EH (cell line): ENCODE measurements at places on chromosomes 4 and X.

DNA sequence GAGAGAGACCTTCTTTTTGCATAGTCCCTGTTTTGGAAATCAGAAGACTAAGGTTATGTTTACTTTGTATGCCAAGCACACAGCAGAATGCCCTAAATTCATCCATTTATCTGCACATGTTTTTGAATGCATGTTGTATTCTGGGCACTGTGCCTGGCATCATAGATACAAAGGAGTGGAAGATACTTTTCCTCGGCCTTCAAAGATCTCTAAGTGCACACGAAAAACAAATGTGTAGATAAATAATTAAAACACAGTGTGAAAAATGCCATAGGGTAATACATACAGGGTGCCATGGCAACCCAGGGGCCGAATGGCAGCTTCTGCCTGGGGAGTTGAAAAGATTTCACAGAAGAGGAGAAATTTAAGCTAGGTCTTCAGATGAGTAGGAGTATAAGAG, 390.6 kb upstream of the ATOH1 start:
- no peak for DNase-seq

DNA sequence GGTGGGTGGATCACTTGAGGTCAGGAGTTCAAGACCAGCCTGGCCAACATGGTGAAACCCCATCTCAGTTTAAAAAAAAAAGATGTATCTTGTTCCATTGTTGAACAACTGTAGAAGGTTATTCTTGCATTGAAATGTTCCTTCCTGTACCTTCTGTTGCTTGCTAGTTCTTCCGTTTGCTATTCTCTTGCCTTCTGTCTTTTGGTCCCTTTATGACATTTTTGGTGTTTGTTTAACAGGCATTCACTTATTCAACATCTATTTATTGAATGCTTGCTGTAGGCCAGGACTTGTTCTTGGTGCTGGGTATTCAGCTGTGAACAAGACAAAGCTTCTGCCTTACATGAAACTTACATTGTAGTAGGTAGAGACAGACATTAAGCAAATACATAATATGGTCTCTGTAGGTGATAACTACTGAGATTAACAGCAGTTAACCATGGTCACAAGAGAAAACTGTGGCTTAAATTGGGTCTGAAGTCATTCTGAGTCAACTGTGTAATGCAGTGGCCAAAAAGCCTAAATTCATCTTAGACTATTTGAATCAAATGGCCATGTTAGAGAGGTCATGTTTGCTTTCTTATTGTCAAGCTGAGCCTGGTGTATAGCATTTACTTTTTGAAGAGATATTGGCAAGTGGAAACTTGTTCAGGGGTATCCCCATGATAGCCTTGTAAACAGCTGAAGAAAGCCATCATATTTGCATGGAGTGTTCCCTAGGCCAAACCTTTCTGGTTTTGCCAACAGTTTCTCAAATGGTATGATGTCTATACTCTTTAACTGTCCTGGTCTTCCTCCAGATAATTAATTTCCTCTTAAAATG, 35.6 kb downstream of the GAB1 start:
- DNase-seq, result no peak

DNA sequence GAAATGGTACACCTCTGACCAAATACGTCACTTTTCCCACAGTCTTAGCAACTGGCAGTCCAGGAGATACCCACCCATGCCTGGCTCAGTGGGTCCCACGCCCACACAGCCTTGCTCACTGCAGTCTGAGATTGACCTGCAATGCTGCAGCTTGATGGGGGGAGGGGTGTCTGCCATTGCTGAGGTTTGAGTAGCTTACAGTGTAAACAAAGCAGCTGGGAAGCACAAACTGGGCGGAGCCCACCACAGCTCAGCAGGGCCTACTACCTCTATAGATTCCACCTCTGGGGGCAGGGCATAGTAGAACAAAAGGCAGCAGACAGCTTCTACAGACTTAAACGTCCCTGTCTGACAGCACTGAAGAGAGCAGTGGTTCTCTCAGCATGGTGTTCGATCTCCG, 52.7 kb downstream of the AMER1 start:
- no peak for DNase-seq

DNA sequence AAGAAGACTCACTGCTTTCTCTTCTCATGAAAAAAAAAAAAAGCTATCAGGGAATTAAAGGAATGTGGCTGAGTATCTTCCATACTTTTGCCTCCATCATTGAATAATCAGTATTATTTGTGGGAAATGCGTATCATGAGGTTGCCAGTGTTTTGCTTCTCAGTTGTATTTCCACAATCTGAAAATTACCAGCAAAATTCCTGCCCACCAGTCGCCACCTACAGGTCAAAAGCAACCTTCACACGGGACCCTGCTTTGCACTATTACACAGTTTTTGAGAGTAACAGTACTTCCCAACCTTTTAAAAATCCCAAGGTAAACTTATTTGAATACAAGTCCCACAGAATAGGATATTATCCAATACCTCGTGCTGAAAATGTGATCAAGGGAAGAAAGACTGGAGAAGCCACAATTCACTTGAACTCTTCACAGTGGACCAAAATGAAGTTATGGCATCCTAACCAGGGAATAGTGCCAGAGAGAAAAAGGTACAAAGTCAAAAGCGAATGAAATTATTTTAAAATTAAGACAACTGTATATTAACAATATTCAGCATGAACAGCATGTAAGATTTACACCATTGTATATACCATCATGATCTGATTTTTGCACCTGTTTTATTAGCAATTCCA, 30.4 kb downstream of the PGRMC1 start:
- DNase-seq, result peak; percentile 34

DNA sequence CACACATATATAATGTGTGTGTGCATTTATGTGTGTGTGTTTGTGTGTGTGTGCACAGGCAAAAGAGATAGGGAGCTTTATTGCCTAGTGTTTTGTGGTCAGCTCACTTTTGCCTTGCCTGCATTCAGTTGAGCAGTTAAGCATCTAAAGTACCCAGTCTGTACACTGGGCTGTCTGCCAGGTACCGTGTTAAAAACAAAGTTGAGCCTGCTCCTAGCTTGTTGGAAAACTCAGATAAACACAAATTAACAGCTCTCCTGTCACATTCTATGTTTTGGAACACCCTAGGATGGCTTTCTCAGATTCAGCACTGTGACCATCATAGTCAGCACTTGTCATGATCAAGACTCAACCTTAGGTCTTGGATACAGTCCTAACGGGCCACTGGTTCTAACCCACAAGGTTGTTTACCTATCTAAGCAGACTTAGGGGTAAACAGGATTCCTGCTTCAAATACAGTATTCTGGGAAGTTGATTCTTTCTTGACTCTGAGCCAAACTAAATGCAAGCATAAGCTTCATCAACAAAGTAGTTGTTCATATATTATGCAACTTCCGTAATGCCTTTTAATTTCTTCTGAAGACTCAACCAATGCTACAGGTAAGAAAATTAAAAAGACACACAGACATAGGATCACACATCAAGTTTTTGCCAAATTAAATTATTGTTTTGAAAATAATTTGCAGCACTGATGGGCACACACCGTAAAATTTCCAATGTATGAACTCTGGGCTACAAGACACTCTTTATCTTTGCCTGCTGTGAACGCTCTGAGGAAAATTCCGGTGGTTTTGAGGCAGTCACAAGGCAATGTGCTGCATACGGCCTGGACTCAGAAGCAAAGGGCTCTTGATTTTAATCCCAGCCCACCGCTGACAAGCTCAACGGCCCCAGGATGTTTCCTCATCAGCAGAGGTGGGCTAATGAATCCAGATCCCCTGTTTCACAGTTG, 11.3 kb upstream of the CD99 start:
- peak; percentile 40 for DNase-seq

DNA sequence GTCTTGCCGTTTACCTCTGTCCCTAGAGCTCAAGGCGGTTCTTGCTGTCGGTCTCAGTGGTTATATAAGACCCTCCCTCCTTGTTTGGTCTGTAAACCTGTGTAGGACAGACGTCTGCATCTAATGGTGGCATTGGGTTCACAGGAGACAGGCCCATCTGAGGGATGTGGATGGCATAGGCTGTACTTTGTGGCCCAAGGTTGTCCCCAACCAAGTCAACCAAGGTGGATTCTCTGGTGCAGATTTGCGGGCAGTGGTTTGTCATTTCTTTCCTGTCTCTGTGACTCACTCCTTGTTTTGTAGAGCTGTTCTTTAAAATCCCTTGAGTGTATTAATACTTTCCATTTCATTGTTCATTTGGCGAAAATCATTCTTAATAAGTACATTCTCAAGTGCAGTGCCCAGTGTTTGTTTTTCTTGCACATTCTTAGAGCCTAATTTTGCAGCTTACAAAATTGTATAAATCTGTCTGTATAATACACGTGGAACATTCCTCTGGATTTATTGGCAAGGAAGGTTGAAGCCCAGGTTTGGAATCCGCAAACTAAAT, 68.0 kb upstream of the TLR2 start:
- no peak for DNase-seq

DNA sequence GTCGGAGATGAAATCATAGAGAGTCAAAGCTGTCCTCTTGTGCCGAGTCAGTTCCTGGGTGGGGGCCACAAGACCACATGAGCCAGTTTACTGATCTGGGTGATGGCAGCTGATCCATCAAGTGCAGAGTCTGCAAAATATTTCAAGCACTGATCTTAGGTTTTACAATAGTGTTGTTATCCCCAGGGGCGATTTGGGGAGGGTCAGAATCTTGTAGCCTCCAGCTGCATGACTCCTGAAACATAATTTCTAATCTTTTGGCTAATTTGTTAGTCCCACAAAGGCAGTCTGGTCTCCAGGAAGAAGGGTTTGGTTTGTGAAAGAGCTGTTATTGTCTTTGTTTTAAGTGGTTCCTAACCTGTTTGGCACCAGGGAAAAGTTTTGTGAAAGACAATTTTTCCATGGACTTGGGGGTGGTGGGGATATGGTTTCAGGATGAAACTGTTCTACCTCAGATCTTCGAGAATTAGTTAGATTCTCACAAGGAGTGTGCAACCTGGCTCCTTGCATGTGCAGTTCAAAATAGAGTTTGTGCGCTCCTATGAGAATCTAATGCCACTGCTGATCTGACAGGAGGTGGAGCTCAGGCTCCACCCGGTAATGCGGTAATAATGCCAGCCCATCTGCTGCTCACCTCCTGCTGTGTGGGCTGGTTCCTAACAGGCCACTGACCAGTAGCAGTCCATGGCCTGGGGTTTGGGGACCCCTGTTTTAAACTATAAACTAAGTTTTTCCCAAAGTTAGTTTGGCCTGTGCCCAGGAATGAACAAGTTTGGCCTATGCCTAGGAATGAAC, 29.2 kb downstream of the METAP1 start:
- DNase-seq, result no peak

GRCh38 chrX:133415276-133416105, at the start of gene GPC4:
TSS of gene GPC4 (minus strand) at chrX:133415489. CDS start at chrX:133414965, 524 bp downstream.
- peak; percentile 0 for DNase-seq

DNA sequence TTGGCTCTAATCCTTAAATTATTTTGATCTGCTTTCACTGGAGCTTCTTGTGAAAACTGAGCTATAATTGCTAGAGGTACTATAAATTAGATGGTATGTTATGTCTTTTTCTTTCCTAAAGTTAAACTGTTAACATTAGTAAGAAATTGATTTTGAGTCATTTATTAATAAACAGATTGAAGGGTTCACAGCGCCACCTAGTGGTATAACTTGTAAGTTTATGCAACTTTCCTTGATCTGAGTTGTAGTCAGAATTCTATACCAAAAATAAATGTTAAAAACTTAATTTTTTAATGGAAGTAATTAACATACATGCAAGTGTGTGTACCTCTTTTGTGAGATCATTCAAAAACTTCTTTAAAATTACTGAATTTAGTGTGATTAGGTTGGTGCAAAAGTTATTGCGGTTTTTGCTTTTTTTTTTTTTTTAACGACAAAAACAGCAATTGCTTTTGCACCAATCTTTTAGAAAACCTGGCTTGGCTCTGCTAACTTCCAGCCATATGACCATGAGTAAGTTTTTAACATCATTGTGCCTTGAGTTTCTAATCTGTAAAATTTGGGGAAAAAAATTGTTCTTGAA, 151.5 kb downstream of the CENPC start:
- peak; percentile 41 for DNase-seq

GRCh38 chr4:125322366-125322730, 7.6 kb downstream of the FAT4 start:
- DNase-seq, result peak; percentile 59

GRCh38 chr4:148263802-148264201, 178.4 kb downstream of the NR3C2 start:
- no peak for DNase-seq

DNA sequence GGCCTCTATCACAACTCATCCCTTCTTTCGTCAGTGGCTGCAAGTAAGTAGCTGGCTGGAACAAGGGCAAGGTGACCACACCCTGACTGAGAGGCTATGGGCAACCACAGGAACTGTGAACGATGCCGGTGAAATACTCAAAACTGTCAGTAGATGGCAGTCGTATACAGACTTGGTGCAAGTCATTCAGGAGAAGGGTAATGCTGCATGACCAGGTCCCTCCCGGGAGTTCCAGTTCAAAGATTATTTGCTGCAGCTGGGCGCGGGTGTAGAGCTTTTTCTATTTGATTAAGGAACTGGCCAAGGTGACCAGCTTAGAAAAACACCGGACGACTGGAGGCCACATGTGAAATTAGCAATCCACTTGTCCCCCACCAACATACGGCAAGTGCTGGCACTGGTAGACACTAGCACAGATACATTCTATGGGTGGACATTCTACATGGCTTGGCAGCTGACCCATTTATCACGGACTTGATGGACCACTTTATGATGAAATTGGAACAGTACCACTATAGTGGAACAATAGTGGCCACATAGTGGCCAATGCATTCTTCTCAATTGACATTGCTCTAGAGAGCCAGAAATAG, 726.6 kb downstream of the TRAM1L1 start:
- peak; percentile 36 for DNase-seq

DNA sequence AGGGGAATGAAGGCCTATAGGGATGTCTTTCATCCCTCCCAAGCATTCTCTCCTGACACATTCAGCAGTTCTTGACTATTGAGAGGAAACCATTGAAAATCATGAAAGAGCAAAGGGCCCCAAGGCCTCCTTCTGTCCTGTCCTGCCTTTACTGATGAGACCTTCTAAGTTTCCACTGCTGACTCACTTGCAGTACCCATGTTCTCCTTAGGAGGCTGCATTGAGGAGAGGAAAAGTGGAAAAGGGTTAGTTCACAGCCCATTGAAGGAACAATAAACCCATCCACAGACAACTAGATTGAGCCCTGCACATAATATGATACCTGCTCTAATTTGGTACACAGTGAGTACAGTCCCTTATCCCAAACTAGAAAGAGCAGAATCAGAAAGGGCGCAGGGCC, 115.1 kb upstream of the PNPLA4 start:
- DNase-seq, result no peak

GRCh38 chrX:16429406-16429805, 220.6 kb upstream of the S100G start:
- DNase-seq, result peak; percentile 49

GRCh38 chr4:8132947-8133705, 25.5 kb downstream of the ABLIM2 start:
- no peak for DNase-seq

- DNase-seq, result no peak
These were observed 237.6 kb downstream of the FSTL5 start for GRCh38 chr4:161926033-161926828.

- no peak for DNase-seq
These were observed 60.3 kb downstream of the SH3KBP1 start for GRCh38 chrX:19827088-19827487.

DNA sequence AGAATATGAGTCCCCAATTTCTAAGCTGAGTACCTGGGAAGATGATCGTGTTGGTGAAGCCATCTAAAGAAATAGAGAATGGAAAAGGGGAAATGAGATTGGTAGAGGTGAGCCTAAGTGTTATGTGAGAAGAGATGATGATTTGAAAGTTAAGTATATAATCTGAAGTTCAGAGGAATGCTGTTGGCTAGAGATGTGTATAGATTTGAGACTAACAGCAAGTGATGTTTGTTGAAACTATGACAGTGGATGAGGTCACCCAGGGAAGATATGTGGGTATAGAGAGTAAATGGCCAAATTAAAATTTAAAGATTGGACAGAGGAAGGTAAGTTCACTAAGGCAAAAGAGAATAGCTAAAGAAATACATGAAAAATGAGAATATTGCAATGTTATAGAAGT, 324.2 kb downstream of the MAPK10 start:
- DNase-seq, result peak; percentile 52
